ENCODE measurements at places on chromosomes 7 and 10.

- DNase-seq = no peak
Observed at GRCh38 chr7:120169996-120170783, 102.8 kb upstream of the KCND2 start.

GRCh38 chr10:3566627-3567026 is 218.4 kb downstream of the KLF6 start:
- DNase-seq = no peak

- DNase-seq = no peak
Observed at GRCh38 chr7:152076940-152077933, 51.8 kb downstream of the GALNT11 start.

DNA sequence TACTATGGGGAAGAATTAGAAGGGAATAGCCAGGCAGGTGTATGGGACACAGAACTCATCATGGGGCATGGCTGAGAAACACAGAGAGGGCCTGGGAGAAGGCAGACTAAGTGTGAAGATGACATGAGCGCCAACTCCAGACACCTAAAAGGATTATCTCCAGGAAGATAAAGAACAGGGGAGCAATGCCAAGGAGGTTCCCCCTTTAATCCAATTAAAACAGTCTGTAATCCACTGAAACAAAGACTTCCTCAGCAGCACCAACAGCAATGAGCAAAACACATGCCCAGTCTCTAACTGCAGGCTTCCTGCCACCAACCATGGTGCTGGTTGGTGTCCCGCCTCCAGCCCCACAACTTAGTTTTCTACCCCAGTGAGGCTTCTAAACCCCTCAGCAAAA is 108.9 kb downstream of the GRID1 start:
- no peak for DNase-seq

All from AG09309 (cell line).